ENCODE measurements at places on chromosomes 16 and 17.

GRCh38 chr17:49108318-49108717 lies 24.3 kb upstream of the B4GALNT2 start:
- peak; percentile 81 for DNase-seq

DNA sequence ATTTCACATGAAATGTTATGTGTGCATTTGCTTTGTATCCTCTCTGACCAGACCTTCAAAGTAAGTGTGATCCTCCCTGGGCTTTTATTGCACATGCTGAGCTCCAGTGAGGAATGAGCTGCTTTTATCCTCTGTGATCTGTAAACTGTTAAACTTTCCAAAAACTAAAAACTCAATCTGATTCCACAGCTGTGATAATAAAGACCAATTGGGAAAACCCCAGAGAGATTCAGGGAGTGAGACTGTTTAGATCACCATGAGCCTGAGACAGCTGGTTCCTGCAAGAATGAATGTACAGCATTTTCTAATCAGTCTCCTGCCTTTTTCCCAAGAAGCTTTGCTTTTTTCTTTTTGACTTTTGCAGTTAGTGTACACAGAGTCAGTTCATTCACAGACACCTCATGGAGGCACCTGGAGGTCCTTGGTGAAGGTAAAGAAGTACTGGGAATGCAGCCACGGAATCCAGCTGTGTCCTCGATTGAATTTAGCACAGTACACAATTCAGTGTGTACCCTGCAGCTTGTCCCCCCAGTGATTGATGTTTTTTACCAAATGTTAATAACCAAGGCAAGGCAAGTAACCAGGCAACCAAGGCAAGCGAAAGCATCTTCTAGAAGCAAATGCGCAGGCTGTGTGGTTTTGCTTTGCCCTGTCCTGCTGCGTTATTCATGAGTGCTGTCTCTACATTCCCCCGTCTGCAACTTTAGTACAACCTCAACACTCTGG lies 182.6 kb downstream of the LGALS9B start:
- no peak for DNase-seq

DNA sequence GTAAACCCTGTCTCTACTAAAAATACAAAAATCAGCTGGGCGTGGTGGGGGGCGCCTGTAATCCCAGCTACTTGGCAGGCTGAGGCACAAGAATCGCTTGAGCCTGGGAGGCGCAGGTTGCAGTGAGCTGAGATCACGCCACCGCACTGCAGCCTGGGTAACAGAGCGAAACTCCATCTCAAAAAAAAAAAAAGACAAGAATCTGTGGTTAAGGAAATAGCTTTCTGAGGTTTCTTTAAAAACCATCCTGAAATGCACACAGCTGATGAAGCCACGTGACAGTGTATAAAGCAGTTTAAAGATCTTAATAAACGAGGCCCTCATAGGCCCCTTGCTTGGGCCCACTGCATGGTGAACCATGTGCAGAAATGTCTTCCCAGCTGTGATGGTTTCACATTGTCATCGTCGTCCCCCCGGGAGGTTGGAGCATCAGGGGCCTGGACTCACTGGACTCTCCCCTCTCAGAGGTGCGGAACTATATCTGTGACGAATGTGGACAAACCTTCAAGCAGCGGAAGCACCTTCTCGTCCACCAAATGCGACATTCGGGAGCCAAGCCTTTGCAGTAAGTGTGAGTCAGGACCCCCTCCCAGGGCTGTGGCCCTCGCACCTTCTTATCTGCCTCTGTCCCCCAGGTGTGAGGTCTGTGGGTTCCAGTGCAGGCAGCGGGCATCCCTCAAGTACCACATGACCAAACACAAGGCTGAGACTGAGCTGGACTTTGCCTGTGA lies 16.2 kb downstream of the ZNF276 start:
- DNase-seq: no peak

GRCh38 chr16:9503251-9503984 lies 412.0 kb downstream of the HAPSTR1 start:
- no peak for DNase-seq

- no peak for DNase-seq
Observed at GRCh38 chr16:57623251-57624043, 5.0 kb upstream of the ADGRG1 start.

DNA sequence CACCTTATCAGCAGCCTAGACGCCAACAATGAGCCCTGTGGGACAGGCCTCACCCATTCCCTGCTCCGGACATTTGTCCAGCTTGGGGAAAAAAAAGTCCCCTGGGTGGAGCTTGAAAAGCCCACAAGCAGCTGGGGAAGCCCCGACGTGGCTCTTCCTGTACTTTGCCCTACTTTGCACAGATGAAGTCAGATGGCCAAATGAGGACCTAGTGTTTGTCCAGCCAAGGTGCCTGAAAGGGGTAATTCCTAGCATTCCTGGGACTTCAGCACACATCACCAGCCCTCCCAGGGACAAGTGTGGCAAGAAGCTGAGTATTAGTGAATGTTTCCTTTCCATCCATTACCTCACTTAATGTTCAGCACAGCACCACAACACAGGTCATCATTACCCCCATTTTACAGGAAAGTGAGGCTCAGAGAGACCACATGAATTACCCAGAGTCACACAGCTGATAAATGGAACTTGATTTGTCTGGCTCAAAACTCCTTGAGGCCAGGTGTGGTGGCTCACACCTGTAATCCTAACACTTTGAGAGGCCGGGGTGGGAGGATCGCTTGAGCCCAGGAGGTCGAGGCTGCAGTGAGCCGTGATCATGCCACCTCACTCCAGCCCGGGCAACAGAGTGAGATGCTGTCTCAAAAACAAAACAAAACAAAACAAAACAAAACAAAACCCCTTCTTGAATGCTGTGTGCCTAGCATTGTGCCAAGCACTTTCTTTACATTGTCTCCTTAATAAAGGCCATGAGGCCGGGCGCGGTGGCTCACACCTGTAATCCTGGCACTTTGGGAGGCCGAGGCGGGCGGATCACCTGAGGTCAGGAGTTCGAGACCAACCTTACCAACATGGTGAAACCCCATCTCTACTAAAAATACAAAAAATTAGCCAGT lies 19.9 kb upstream of the PLLP start:
- peak; percentile 83 for DNase-seq

- no peak for DNase-seq
Observed at GRCh38 chr17:21001813-21002221, 41.0 kb downstream of the USP22 start.

DNA sequence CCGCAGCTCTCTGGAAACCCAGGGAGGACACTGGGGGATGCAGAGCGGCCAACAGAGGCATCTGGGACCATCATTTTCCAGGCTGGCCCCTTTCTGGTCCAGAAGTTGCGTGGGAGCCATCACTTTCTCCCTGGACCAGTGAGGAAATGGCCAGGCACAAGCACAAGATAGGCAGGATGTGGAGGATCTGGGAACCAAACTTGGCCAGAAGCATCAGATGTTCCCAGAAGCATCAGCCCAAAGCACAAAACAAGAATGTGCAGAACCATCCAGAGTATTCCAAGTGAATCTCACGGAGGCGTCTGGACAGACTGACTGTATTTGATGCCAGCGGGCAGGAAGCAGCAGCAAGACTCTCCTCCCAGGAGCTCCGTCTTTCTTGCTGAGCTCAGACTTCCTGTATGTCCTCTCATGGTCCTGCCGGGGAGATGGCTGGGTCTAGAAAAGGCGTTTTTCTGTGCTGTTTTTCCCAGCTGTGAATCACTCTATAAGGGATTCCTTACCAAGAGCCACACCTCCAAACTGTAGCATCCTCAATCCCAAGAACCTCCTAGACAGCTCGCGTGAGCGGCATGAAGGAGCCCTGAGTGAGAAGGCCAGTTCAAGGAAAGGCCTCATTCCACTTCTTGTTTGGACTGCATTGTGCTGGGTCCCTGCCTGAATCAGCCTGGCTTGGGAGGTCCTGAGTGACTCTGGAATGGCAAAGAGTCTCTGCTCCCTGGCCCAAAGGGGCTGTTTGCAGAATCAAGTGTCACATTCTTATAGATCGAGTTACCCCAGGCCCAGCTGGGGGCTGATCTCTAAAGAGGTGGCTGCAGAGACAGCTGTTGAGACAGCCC lies 49.5 kb upstream of the MTSS2 start:
- no peak for DNase-seq

DNA sequence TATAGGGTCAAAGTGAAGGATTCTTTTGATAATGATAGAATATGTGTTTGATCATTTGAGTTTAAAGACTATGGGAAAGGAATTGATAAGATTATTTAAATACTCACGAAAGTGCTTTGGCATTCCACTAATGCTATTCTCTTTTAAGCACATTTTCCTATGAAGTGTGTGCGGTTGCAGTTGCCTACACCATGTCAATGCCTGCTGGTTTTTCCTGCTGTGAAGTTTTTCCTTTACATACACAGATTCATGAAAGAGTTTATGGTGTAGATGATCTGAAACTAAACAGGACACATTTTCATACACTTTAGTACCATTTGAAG lies 78.7 kb downstream of the VMP1 start:
- no peak for DNase-seq

- no peak for DNase-seq
Observed at GRCh38 chr16:27244363-27244755, 24.2 kb downstream of the NSMCE1 start.

GRCh38 chr17:64331366-64331765 lies 59.3 kb downstream of the PECAM1 start:
- DNase-seq: no peak

GRCh38 chr17:66493283-66494019 lies 191.0 kb downstream of the PRKCA start:
- DNase-seq: no peak

GRCh38 chr17:21165922-21166594 lies 39.3 kb downstream of the DHRS7B start:
- DNase-seq: peak; percentile 15

Data from T47D (cell line).